ENCODE measurements at places on chromosomes 13 and 19.
A peak's percentile ranks its signal among the peaks of the same experiment; 100 is the strongest.

DNA sequence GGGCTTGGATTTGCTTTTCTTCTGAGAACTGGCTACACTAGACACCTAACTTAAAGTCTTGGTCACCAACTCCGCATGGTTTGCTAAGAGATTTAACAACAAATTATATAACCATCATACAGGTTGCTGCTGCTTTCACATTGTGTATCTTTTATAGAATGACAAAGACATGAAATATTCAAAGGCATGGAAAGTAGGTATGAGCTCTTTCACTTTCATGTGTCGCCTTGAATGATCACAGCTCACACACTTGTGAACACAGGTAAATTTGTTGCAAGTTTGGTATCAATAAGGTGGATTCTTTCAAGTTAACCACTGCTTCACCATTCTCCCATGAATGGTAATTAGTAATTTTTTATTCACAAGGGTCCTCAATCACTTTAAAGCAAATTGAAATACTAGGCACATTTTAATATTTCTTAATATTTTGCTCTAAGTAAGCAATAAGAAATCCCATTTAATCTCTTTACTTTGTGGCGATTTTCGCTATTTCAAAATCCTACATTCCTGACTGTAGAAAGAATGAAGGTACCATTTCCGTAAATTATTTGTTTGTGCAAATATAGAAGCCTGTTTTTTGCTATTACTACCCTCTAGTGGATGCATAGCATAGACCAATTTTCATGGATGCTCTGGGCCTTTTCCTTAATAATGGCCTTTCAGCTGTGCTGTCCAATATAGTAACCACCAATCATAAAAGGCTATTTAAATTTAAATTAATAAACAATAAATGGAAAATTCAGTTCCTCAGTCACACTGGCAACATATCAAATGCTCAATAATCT is 45.5 kb upstream of the FREM2 start:
- no peak for DNase-seq

GRCh38 chr19:44745341-44745831 is 3.1 kb upstream of the BCL3 start:
- no peak for DNase-seq

DNA sequence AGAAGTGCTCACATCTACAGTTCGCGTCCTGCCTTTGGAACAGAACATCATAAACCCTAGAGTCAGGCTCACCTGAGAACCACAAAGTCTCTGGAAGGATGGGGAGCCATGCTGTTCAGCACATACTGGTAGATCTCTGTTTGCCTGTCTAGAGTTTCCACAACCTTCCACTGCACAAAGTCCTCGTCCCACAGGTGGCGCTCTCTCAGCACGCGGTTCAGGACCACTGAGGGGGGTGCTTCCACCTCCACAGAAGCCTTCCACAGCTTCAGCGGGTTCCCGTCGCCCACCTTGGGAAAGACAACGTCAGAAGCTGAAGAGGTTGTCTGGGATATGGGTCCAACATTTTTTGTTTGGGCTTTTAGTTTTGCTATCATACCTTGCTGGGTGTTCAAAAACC is 93.6 kb downstream of the KL start:
- DNase-seq, result no peak

DNA sequence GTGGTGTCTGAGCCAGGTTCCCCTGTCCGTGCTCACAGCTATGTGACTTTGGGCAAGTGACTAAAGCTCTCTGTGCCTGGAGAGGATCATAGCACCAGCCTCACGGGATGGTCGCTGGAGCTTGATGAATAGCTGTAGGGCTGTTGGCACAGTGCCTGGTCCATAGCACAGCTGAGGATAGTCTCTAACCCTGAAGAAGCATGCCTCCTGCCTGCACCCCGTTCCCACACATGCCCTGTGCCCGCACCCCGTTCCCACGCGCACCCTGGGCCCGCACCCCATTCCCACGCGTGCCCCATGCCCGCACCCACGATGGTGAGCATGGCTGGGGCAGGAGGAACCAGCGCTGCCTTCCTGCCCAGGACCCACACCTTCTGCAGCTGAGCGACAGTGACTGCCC is 63.7 kb upstream of the F7 start:
- no peak for DNase-seq

- no peak for DNase-seq
These were observed 60.9 kb downstream of the FOXO1 start for GRCh38 chr13:40605573-40605972.

DNA sequence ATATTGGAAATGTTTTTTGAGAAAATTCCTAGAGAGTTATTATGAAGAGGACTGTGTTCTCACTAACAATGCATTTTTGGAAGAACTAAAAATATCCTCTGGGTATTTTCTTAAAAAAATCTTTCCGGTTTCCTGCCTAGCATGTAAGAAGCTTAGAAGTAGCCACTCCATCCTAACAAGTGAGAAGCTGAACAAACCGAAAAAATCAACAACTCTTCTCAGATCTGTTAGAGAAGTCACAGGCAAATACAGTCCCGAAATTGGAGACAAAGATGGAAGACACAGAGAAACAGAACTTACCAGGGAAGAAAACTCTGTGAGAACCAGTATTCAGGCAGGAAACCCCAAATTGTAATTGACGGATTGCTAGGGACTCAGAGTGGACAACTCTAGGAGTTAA is 173.0 kb downstream of the KLF12 start:
- DNase-seq, result no peak

DNA sequence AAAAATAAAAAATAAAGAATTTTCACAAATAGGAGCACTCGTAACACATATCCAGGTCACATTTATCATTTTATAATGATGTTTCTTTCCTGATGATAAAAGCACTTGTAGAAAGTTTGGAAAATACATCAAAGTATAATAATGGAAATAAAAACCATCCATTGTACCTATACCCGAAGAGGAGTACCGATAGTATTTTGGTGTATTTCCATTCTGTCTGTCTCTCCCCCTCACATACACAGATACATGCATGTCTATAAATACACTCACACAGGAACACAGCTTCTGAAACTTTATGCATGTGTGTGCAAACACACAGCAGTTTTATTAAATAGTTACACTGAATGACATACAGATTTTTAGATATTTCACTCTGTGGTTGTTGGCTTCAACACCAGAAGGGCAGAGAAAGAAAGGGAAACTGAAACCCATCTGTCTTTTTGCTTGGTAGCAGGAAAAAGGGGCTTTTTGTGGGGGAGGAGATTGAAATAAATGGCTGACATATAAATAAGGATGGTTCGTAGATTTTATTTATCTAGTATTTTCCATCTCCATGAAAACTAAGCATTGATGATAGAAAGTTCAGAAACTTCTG is 114.8 kb downstream of the LRCH1 start:
- no peak for DNase-seq

DNA sequence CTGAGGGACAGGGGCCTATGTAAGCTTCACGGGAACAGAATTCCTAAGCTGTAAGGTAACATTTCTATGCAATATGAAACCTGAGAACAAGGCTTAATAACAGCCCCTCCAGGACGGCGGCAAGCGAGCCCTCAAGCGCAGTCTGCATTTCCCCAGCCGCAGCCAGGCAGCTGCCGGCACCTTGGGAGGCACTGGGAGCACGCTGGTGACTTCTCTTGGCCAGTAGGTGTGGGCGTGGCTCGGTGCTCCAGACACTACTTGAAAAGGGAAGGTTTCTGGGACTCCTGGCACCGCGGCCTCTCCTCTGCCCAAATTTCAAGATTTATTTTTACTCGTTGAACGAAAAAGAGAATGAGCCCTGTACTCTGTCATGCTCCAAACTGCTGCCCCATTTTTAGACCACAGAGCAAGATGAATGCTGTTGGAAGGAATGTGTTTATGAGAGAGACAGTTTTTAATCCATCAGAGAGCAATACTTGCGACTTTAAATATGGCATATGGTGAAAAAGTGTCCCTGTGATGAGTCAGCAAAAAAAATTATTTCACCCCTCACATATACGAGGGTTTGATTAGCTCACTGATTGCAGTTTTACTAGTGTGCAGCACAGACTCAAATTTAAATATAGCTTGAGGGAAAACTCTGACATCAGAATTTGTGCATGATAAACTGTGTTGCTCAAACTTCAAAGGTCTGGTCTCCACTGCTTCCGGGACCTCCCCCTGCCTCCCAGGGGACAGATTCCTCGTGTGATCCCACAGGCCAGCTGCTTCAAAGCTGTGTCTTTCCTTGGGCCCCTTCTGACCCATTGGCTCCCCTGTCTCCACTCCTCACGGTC is 81.2 kb downstream of the COL4A2 start:
- DNase-seq, result peak; percentile 56

DNA sequence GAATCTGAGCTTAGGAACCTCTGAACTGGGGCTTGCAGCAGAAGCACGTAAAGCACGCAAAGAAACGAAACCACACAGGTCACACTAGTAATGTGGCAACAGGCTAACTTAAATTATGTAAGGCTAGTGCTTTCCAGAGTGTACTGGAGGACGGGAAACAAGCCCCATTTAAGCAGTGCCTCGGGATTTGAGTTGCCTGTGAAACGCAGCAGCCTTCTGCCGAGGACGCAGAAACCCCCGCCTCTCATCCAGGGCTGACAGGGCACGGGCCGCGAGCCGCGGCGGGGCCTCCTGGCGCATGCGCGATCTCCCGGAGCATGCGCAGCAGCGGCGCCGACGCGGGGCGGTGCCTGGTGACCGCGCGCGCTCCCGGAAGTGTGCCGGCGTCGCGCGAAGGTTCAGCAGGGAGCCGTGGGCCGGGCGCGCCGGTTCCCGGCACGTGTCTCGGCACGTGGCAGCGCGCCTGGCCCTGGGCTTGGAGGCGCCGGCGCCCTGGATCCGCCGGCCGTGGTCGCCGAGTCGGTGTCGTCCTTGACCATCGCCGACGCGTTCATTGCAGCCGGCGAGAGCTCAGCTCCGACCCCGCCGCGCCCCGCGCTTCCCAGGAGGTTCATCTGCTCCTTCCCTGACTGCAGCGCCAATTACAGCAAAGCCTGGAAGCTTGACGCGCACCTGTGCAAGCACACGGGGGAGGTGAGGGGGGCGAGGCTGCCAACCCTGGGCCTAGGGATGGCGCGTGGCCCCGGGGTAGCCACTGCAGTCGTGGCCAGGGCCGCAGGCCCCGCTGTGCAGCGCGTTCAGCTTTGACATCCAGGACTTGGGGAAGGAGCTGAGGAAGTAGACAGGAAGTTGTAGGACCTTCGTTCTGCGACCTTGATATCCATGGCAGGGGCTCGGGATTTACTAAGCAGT is at the start of gene GTF3A:
Gene GTF3A (plus strand): TSS at position 374 of the 912 bp plus-strand sequence.
- DNase-seq, result peak; percentile 88

GRCh38 chr13:58343076-58343475 is 711.5 kb downstream of the PCDH17 start:
- no peak for DNase-seq

- DNase-seq, result no peak
These were observed 12.9 kb downstream of the CARM1 start for GRCh38 chr19:10884274-10884673.

DNA sequence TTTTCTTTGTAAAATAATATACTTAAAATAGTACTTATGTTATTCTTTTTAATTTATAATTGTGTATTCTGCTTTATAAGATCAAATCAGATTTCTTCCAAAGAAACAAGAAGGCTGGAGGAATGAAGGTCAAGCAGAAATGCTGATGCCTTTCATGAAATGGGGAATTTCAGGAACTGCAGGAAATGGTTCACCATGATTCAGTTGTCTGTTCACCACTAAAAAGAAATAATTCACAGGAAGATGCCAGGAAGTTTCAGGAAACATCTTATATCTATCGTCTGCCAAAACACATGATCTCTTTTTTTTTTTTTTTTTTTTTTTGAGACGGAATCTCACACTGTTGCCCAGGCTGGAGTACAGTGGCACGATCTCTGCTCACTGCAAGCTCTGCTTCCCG is 15.7 kb upstream of the SCEL start:
- no peak for DNase-seq

DNA sequence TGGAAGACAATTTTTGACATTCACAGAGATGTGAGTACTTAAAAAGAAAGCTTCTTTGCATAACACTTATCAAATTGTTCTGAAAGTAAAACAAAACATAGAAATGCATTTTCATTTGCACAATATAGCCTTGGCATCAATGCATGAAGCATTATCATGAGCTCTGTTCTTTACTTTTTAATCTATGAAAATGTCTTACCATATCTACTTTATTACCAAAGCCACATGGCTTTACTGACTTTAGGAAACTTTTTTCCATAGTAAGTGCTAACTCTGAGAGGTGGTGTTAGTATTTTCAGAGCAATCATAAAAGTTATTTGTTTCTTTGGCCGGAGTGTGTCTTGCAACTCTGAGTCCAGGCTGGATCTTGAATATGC is 10.5 kb downstream of the TNFRSF19 start:
- no peak for DNase-seq

GRCh38 chr13:90926459-90926858 is 421.0 kb upstream of the MIR17HG start:
- DNase-seq, result no peak

DNA sequence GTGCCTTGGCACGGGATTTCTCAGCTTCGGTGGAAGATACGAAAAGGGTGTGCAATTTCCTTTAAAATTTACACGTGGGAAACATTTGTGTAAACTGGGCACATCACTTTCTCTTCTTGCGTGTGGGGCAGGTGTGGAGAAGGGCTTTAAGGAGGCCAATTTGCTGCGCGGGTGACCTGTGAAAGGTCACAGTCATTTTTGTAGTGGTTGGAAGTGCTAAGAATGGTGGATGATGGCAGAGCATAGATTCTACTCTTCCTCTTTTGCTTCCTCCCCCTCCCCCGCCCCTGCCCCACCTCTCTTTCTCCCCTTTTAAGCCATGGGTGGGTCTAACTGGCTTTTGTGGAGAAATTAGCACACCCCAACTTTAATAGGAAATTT is 7.2 kb downstream of the SLITRK5 start:
- no peak for DNase-seq

DNA sequence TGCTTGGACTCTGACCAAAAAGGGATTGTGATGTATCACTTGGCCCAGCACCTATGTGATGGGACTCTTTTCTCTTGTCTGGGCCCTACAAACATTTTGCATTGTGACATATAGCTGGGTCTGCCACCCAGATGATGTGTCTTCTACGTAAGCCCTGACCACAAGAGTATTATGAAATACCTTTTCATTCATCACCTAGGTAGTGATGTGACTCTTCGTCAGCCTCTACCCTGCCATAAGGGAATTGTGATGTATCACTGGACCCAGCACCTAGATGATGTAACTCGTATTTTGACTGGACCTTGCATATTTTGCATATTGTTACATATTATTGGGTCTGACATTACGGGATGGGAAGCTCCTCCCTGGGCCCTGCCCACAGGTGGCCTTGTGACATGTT is 29.7 kb upstream of the ZNF681 start:
- DNase-seq, result no peak

DNA sequence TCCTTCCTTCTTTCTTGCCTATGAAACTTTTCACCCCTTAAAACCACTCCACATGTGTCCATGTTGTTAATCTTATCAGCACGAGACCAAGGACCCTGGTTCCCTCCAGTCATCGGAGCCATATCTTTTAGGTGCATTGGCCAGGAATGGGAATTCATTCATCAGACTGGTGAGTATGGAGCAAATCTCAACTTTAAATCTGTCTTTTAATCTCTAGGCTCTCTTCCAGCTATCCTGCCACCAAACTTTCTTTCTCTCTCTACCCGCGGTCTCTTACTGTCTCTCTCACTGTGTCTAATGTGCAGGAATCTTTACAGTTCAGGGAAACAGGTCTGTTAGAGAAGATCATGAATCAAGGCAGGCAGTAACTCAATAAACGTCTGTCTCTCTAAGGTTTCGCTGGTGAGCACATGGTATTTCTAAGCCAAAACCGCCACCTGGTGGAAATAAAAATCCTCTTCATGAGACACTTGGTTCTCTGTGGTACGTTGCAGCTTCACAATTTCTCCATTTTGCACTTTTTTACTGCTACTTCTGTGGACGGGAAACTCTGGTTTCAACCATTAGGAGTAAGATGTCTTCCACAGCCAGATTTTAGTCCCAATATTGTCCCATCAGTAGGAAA is 16.1 kb downstream of the LGALS16 start:
- no peak for DNase-seq

- DNase-seq, result no peak
These were observed 204.0 kb upstream of the TSHZ3 start for GRCh38 chr19:31553112-31553845.
